ENCODE measurements at places on chromosomes 6 and 20. TPM values are rescaled to one million over a fixed set of nuclear protein-coding genes. Genes with fewer than 3 reads are reported as not detected.
A peak's percentile ranks its signal among the peaks of the same experiment; 100 is the strongest.

Gene SLC22A3
- 14.2 TPM for total RNA-seq

Gene EFCAB8
- not detected for total RNA-seq

Gene PROKR2
- not detected for total RNA-seq

Gene BPIFB4
- total RNA-seq: not detected

Gene RAD21L1
- total RNA-seq: not detected

GRCh38 chr6:127266178-127266891, at the start of gene RNF146:
Gene RNF146 (plus strand): TSS chr6:127266864. CDS start chr6:127280339, 13,475 bp downstream.
- peak within 1 kb of the TSS; percentile 93 for H3K4me3 ChIP-seq
- H3K4me1 ChIP-seq: peaks cover 9% of the 10 kb centered on the region
- H3K27ac ChIP-seq: peak within 1 kb of the TSS; percentile 99

GRCh38 chr20:6305536-6305935, 182.7 kb upstream of the FERMT1 start:
- H3K36me3 ChIP-seq: no peaks in the 10 kb centered on the region
- no peaks in the 10 kb centered on the region for H3K27me3 ChIP-seq
- H3K4me3 ChIP-seq: no peak overlapping the region
- no peaks in the 10 kb centered on the region for H3K4me1 ChIP-seq
- H3K27ac ChIP-seq: no peak overlapping the region

DNA sequence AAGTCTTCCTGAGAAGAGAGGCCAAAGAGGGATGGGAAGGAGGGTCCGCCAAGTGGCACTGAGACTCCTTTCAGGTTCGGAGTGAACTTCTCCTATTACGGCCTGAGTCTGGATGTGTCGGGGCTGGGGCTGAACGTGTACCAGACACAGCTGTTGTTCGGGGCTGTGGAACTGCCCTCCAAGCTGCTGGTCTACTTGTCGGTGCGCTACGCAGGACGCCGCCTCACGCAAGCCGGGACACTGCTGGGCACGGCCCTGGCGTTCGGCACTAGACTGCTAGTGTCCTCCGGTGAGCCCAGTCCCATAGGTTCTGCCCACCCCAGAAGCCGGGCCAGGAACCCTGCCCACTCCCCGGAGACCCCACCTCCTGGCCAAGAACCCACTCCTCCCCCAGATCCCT, 4.1 kb downstream of the SLC22A7 start:
- no peak overlapping the region for H3K27ac ChIP-seq
- no peaks in the 10 kb centered on the region for H3K4me1 ChIP-seq
- H3K27me3 ChIP-seq: peaks cover 45% of the 10 kb centered on the region
- H3K36me3 ChIP-seq: no peaks in the 10 kb centered on the region

DNA sequence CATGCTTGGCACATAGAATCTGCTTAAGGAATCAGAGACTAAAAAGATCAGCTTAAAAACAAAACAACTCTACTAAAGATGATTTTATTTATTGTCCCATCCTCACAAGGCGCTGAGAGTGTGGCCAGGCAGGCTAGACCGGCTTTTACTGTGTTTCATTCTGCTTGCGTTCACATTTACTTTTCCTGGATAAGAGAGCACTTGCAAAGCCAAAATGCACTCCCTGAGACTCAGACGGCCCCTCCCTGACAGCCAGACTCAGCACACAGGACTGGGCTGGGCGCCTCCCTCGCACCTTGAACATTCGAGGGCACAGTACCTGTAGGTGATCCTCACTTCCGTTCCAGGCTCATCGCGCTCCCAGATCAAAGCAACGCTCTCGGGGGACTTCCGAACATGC, 10.2 kb downstream of the ACSS1 start:
- H3K27ac ChIP-seq: peak overlapping the region; percentile 96
- H3K27me3 ChIP-seq: no peaks in the 10 kb centered on the region
- H3K36me3 ChIP-seq: no peaks in the 10 kb centered on the region
- H3K4me3 ChIP-seq: no peak overlapping the region
- H3K4me1 ChIP-seq: peaks cover 41% of the 10 kb centered on the region
- DNase-seq: no peak

- no peaks in the 10 kb centered on the region for H3K36me3 ChIP-seq
- peaks cover 53% of the 10 kb centered on the region for H3K4me1 ChIP-seq
- no peak overlapping the region for H3K4me3 ChIP-seq
- DNase-seq: no peak
These were observed 78.6 kb downstream of the KIF13A start for GRCh38 chr6:17908831-17909230.

GRCh38 chr6:20169786-20170185, 42.5 kb downstream of the MBOAT1 start:
- H3K27me3 ChIP-seq: no peaks in the 10 kb centered on the region
- H3K4me3 ChIP-seq: no peak overlapping the region
- peaks cover 7% of the 10 kb centered on the region for H3K36me3 ChIP-seq
- H3K27ac ChIP-seq: peak overlapping the region; percentile 2
- no peak for DNase-seq

DNA sequence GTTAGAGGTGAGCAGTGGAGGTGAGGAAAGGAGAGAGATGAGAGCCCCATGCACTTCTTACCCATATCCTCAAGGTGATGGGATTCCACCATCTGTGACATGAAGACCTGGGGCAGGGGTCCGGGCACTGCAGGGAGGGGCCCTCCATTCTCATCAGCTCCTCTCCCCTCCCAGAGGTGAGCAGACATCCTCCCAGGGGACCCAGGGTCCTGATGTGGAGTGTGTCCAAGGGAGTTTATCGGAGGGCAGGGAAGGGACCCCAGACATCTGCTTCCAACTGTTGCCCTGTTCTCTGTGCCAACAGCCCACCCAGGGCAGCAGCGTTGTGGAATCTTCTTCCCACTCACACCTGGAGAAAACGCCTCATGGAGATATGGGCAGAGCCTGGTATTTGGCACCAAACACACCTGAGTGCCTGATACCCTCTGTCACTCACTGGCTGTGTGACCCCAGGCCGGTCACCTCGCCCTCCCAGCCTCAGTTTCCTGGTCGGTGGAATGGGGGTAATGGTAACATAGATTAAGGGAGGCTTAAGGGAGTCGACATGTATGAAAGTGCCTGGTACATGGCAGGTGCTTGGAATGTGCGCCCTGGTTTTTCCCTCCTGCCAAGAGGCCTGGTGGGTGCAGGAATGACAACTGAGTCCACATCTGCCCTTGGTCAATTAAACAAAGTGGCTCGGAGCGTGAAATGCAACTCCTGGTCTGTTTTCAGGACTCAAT, 227.9 kb downstream of the PREX1 start:
- H3K27me3 ChIP-seq: no peaks in the 10 kb centered on the region
- H3K36me3 ChIP-seq: no peaks in the 10 kb centered on the region
- H3K4me3 ChIP-seq: no peak overlapping the region
- no peak overlapping the region for H3K27ac ChIP-seq
- no peaks in the 10 kb centered on the region for H3K4me1 ChIP-seq
- DNase-seq: no peak

GRCh38 chr20:49286689-49287551, 9.1 kb upstream of the ZNFX1 start:
- H3K4me1 ChIP-seq: no peaks in the 10 kb centered on the region
- H3K36me3 ChIP-seq: peaks cover 100% of the 10 kb centered on the region
- H3K27me3 ChIP-seq: no peaks in the 10 kb centered on the region
- H3K4me3 ChIP-seq: no peak overlapping the region
- H3K27ac ChIP-seq: peak overlapping the region; percentile 26

DNA sequence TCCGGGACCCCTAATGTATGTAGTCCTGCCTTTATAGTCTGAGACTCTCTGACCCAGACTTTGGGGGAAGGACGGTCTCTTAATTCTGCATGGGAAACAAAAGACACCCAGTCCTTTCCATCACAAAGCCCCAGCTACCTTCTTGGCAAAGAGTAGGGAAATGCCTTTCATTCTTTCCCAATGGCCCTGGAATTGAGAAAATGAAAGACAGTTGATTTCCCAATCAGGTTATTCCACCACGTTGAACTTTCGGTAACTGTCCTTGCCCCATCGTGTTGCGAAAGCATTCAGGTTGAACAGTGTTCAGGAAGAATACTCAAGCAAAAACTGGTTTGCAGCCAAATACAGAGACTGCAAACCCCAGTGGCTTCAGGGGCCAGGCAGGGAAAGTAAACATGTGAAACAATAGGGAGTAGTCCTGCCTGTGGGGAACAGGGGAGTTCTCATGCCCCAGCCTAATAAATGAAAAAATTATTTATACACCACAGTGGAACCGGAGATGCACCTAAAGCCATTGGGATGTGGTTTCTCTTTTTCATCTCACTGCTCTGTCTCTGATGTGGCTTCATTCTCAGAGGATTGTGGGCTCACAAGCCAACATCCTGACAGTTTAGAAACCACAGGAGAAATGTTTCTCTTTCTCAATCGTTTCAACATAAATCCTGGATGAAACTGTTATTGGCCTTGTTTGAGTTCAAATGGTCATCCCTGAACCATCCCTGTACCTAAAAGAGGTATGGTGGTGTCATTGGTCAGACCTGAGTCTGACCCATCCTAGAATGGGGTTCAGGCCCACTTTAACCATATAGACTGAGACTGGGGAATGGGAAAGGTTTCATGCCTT, 44.2 kb upstream of the SLC9A8 start:
- peaks cover 75% of the 10 kb centered on the region for H3K4me1 ChIP-seq
- no peaks in the 10 kb centered on the region for H3K36me3 ChIP-seq
- H3K27me3 ChIP-seq: no peaks in the 10 kb centered on the region
- no peak for DNase-seq
- no peak overlapping the region for H3K4me3 ChIP-seq

DNA sequence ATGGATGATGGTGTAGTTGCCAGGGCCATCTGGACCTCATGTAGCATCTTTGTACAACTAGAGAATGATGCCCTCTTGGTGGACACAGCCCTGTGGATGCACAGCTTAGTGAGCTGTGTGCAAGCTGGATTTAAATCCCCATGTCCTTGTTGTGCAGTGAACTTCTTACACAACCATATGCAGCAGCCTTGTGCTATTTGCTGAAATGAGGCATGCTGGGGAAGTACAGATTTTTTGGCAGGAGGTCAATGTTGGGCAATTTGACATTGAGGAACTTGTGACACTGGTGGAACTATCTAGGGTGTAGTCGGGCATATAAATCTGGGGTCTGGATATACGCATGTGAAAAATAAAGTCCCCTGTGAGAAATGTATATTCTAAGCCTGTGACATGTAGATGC, 5.8 kb upstream of the CDC5L start:
- H3K27me3 ChIP-seq: no peaks in the 10 kb centered on the region
- no peak for DNase-seq
- H3K4me3 ChIP-seq: no peak overlapping the region

DNA sequence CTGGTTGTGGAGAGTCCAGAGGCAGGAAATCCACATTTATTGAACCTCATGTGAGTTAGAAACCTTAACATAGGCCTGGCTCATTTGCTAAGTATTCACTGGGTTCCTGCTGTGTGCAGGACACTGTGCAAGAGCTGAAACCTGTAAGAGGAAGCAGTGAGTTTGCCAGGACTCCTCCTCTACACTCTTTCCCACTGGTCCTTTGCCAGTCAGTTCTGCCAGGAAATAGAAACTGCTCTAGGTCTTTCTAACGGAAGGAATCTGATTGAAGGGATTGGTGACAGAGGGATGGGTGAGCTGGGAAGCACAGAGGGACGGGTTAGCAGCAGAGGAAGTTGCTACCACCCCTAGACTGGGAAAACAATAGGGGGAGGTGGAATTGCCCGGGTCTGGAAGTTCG, 234.2 kb upstream of the ECI2 start:
- DNase-seq: no peak
- no peaks in the 10 kb centered on the region for H3K4me1 ChIP-seq
- no peaks in the 10 kb centered on the region for H3K27me3 ChIP-seq
- H3K4me3 ChIP-seq: no peak overlapping the region
- H3K36me3 ChIP-seq: no peaks in the 10 kb centered on the region

- H3K27ac ChIP-seq: no peak overlapping the region
- no peaks in the 10 kb centered on the region for H3K27me3 ChIP-seq
- H3K4me3 ChIP-seq: no peak overlapping the region
- H3K4me1 ChIP-seq: no peaks in the 10 kb centered on the region
- H3K36me3 ChIP-seq: no peaks in the 10 kb centered on the region
These were observed 127.6 kb upstream of the BTBD3 start for GRCh38 chr20:11790046-11790445.

- DNase-seq: no peak
- H3K4me3 ChIP-seq: no peak overlapping the region
- no peaks in the 10 kb centered on the region for H3K4me1 ChIP-seq
- no peaks in the 10 kb centered on the region for H3K27me3 ChIP-seq
- peak overlapping the region; percentile 60 for H3K27ac ChIP-seq
These were observed 60.5 kb upstream of the SLC22A23 start for GRCh38 chr6:3517350-3517749.

DNA sequence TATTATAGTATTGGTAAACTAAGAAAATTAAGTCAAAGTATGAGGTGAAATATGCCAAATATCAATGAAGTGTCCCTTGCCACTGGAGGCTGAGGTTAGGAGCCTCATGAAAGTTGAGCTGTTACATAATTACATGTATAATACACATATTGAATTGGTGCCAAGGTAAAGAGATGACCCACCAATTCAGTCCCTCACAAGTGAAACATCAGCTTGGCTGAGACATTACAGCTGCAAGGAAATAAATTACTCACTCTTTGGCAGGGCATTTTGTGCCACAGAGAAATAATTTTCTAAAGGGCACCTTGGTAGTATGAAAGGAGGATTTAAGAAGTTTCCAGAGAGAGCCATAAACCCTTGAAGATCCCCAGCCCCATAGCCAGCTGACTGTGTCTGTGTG, 127.4 kb downstream of the ADGRG6 start:
- DNase-seq: no peak
- H3K27ac ChIP-seq: no peak overlapping the region
- no peak overlapping the region for H3K4me3 ChIP-seq
- H3K4me1 ChIP-seq: no peaks in the 10 kb centered on the region

- H3K4me1 ChIP-seq: no peaks in the 10 kb centered on the region
- no peak overlapping the region for H3K4me3 ChIP-seq
- no peaks in the 10 kb centered on the region for H3K27me3 ChIP-seq
- H3K36me3 ChIP-seq: no peaks in the 10 kb centered on the region
- H3K27ac ChIP-seq: no peak overlapping the region
- no peak for DNase-seq
These were observed 264.0 kb downstream of the PRKN start for GRCh38 chr6:162463576-162463975.

DNA sequence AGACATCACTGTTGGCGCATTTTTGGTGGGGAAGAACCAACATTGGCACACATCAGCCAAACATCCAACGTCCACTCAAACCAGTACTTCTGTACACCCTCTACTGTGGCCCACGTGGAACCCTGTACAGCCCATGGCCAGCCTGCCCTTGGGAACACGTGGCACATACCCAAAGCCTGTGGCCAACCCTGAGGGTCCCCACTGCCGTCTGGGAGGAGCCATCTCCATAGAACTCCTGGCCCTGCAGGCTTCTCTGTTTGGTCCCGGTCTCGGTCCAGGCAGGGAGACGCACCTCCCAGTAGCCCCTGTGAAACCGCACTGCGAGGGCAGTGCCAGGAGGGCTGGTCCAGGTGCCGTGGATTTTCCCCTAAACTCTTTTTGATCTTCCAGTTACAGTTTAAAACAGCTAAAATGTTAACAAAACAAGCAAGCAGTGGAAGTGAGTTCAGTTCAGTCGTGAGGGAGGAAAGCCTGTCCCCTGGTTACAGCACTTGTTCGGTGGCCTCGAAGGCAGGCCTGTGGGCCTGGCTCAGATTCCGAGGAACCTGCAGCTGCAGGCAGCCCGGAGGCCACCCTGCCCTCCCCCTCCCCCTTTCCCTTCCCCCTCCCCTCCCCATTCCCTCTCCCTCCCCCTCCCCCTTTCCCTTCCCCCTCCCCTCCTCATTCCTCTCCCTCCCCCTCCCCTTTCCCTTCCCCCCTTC, 233.7 kb downstream of the DLL1 start:
- H3K4me1 ChIP-seq: no peaks in the 10 kb centered on the region
- H3K27me3 ChIP-seq: peaks cover 24% of the 10 kb centered on the region
- H3K36me3 ChIP-seq: no peaks in the 10 kb centered on the region
- H3K27ac ChIP-seq: no peak overlapping the region
- no peak overlapping the region for H3K4me3 ChIP-seq
- DNase-seq: no peak

GRCh38 chr6:88008411-88008810, 39.2 kb upstream of the SPACA1 start:
- no peak overlapping the region for H3K4me3 ChIP-seq
- no peaks in the 10 kb centered on the region for H3K4me1 ChIP-seq
- no peak overlapping the region for H3K27ac ChIP-seq
